ENCODE measurements at places on chromosomes 13 and 19. TPM values are rescaled to one million over a fixed set of nuclear protein-coding genes. Genes with fewer than 3 reads are reported as not detected.

LINGO3 gene
- total RNA-seq = not detected

STARD13 gene
- 31.9 TPM for total RNA-seq

PSG11 gene
- total RNA-seq = not detected

GPR180 gene
- 4.9 TPM for total RNA-seq

CGB7 gene
- total RNA-seq = 2.5 TPM

GJA3 gene
- 3.0 TPM for total RNA-seq

SLC17A7 gene
- not detected for total RNA-seq

GRCh38 chr19:21698215-21698614 lies 69.2 kb downstream of the ZNF100 start:
- no peak overlapping the region for H3K27ac ChIP-seq
- peak; percentile 11 for DNase-seq
- H3K4me1 ChIP-seq = no peaks in the 10 kb centered on the region
- peaks cover 4% of the 10 kb centered on the region for H3K36me3 ChIP-seq
- H3K4me3 ChIP-seq = no peak overlapping the region

- peaks cover 7% of the 10 kb centered on the region for H3K36me3 ChIP-seq
- DNase-seq = no peak
These were observed 512.8 kb downstream of the UQCRFS1 start for GRCh38 chr19:28700176-28700575.

GRCh38 chr19:45526143-45526542 lies 18.9 kb downstream of the VASP start:
- DNase-seq = peak; percentile 82
- peaks cover 13% of the 10 kb centered on the region for H3K4me1 ChIP-seq
- peaks cover 66% of the 10 kb centered on the region for H3K36me3 ChIP-seq
- no peak overlapping the region for H3K4me3 ChIP-seq

GRCh38 chr13:51518827-51519226 lies 65.4 kb upstream of the WDFY2 start:
- no peaks in the 10 kb centered on the region for H3K27me3 ChIP-seq
- DNase-seq = peak; percentile 61
- H3K4me1 ChIP-seq = peaks cover 25% of the 10 kb centered on the region
- H3K4me3 ChIP-seq = no peak overlapping the region
- peaks cover 6% of the 10 kb centered on the region for H3K36me3 ChIP-seq
- peak overlapping the region; percentile 66 for H3K27ac ChIP-seq

GRCh38 chr19:1248139-1248785 lies at the start of gene MIDN:
TSS of gene MIDN (plus strand) at chr19:1248583. CDS start at chr19:1250297, 1,714 bp downstream.
- peak within 1 kb of the TSS; percentile 31 for H3K27ac ChIP-seq
- peaks cover 5% of the 10 kb centered on the region for H3K4me1 ChIP-seq
- H3K4me3 ChIP-seq = peak within 1 kb of the TSS; percentile 86

GRCh38 chr19:18663940-18664530 lies 19.4 kb upstream of the CRTC1 start:
- H3K27me3 ChIP-seq = no peaks in the 10 kb centered on the region
- no peaks in the 10 kb centered on the region for H3K4me1 ChIP-seq
- no peak for DNase-seq
- H3K4me3 ChIP-seq = no peak overlapping the region
- H3K27ac ChIP-seq = no peak overlapping the region
